ENCODE measurements at places on chromosomes 6 and 20. TPM values are rescaled to one million over a fixed set of nuclear protein-coding genes. Genes with fewer than 3 reads are reported as not detected.

DNA sequence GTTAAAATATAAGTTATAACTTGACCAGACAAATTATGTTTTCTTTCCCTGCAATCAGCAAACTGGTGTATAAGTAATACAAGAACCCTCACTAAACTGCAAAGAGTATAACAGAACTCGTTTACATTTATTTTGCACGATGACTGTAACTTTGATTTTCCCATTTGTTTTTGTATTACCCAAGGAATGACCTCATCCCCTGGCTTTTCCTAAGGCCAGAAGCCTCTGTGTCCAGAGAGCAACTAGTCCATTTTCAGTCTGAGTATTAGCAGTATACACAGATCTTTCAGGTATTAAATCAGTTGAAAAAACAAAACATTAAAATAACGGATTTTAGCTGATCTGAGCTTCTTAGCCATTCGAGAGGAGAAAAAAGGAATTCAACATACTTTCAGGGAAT is 17.2 kb downstream of the COL19A1 start:
- H3K27me3 ChIP-seq = no peaks in the 10 kb centered on the region
- peaks cover 17% of the 10 kb centered on the region for H3K4me1 ChIP-seq
- H3K4me3 ChIP-seq = no peak overlapping the region
- no peaks in the 10 kb centered on the region for H3K36me3 ChIP-seq
- DNase-seq = no peak

- H3K27ac ChIP-seq = no peak overlapping the region
- no peak for DNase-seq
- no peaks in the 10 kb centered on the region for H3K27me3 ChIP-seq
Measured at GRCh38 chr6:143549221-143549948, 37.9 kb upstream of the FUCA2 start.

Gene OOEP
- total RNA-seq = not detected

Gene NKAIN2
- total RNA-seq = 0.23 TPM

DNA sequence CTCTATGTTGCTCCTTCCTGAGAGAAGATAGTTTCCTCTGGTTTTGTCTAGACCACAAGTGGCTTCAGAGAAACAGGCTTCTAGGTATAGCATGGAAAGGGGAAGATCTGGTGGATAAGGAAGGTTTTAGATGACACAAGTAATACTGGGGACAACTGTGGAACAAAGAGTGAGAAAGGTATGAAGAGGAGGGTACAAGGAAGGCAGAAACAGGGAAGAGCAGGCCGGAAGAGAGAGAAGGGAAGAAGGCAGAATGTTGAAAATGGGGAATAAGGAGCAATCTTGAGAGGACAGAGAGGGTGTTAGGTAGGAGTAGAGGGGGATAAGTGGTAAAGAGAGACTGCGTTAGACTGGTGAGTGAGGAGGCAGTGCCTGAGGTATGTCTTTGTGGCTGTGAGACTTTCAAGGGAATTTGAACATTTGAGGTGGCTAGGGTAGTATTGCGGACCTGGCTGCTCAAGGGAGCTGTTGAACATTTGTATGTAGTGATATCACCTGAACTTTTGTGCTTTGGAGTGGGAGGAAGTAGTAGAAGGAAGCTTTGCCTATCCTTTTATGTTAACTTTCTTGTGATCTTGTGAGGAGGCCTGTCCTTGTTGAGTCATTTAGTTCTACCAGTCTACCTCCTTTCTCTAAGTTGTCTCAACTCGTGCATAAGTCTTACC is 69.5 kb downstream of the FOXO3 start:
- no peak for DNase-seq
- peaks cover 98% of the 10 kb centered on the region for H3K4me1 ChIP-seq
- H3K27ac ChIP-seq = no peak overlapping the region
- H3K27me3 ChIP-seq = no peaks in the 10 kb centered on the region
